ENCODE measurements at places on chromosomes 2 and 18. TPM values are rescaled to one million over a fixed set of nuclear protein-coding genes. Genes with fewer than 3 reads are reported as not detected.

- no peaks in the 10 kb centered on the region for H3K4me1 ChIP-seq
These were observed 1085.4 kb upstream of the NRXN1 start for GRCh38 chr2:52117299-52117698.

DNA sequence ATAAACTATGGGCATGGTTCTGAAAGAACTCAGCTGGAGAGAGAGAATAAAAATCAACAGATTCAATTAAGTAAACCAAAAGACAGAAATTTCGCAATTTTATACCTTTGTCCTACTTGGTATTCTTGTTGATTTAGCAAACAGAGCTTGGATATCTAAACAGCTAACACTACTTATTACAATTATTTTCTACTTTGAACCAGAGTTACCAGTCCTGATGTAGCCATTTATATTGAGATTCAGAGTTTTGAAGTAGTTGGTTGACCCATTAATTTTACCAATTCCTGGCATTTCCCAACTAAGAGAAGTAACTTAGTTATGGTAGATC is 48.9 kb downstream of the ASXL2 start:
- no peaks in the 10 kb centered on the region for H3K4me1 ChIP-seq
- no peak for DNase-seq
- H3K27me3 ChIP-seq = no peaks in the 10 kb centered on the region
- H3K4me3 ChIP-seq = no peak overlapping the region
- no peak overlapping the region for H3K27ac ChIP-seq

- no peak overlapping the region for H3K27ac ChIP-seq
- H3K4me1 ChIP-seq = no peaks in the 10 kb centered on the region
- H3K27me3 ChIP-seq = no peaks in the 10 kb centered on the region
- H3K36me3 ChIP-seq = no peaks in the 10 kb centered on the region
These were observed 407.7 kb upstream of the SALL3 start for GRCh38 chr18:78571831-78572347.

DNA sequence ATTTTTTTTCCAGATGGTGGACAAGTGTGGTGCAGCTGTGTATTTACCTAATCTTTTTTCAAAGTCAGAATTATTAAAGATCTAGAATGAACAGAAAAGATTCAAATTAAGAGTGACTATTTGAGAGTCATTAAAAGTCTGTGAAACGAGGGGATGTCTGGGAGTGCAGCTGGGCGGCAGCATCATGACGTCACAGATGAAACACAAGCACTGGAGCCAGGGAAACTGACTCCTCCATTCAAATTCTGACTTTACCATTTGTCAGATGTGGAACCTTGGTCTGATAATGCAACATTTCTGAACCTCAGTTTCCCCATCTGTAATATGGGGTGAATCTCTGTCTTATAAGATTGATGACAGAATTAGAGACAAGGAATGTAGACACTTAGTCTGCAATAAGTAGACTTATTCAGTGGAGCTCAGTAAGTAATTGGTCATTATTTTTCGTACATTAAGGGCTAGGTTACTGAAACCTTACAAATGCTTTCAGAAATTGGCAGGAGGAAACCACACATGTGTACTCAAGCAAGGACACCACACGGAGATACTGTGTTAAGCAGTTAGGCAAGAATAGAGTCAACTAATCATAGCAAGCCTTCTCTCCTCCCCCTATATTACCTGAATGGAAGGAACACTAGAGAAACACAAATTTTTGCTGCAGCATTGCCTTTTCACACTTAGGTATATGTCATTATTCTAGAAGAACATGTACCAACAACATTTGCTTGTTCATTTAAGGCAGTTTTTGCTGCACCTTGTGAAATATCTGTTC is 27.8 kb upstream of the CXXC1 start:
- no peaks in the 10 kb centered on the region for H3K27me3 ChIP-seq
- no peak for DNase-seq
- no peaks in the 10 kb centered on the region for H3K36me3 ChIP-seq
- H3K27ac ChIP-seq = no peak overlapping the region
- H3K4me1 ChIP-seq = no peaks in the 10 kb centered on the region
- no peak overlapping the region for H3K4me3 ChIP-seq

GRCh38 chr2:236078297-236079255 is 89.6 kb downstream of the GBX2 start:
- no peak overlapping the region for H3K27ac ChIP-seq
- no peak overlapping the region for H3K4me3 ChIP-seq
- no peaks in the 10 kb centered on the region for H3K36me3 ChIP-seq
- H3K27me3 ChIP-seq = no peaks in the 10 kb centered on the region

DNA sequence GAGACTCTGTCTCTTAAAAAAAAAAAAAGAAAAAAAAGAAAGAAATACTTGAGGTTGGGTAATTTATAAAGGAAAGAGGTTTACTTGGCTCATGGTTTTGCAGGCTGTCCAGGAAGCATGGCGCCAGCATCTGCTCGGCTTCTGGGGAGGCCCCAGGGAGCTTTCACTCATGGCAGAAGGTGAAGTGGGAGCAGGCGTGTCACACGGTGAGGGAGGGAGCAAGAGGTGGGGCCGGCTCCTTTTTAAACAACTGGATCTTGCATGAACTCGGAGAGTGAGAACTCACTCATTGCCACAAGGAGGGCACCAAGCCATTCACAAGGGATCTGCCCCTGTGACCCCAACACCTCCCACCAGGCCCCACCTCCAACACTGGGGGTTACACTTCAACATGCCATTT is 30.6 kb downstream of the CYP26B1 start:
- H3K27ac ChIP-seq = no peak overlapping the region
- no peak overlapping the region for H3K4me3 ChIP-seq

- no peaks in the 10 kb centered on the region for H3K4me1 ChIP-seq
- no peaks in the 10 kb centered on the region for H3K36me3 ChIP-seq
- H3K27me3 ChIP-seq = no peaks in the 10 kb centered on the region
- no peak overlapping the region for H3K4me3 ChIP-seq
- no peak for DNase-seq
- H3K27ac ChIP-seq = no peak overlapping the region
These were observed 121.7 kb downstream of the LYPD6B start for GRCh38 chr2:149160195-149160594.

GRCh38 chr2:159612255-159612901 is 4.0 kb downstream of the BAZ2B start:
- H3K27me3 ChIP-seq = no peaks in the 10 kb centered on the region
- H3K27ac ChIP-seq = no peak overlapping the region
- DNase-seq = no peak
- no peaks in the 10 kb centered on the region for H3K4me1 ChIP-seq
- H3K36me3 ChIP-seq = no peaks in the 10 kb centered on the region

DNA sequence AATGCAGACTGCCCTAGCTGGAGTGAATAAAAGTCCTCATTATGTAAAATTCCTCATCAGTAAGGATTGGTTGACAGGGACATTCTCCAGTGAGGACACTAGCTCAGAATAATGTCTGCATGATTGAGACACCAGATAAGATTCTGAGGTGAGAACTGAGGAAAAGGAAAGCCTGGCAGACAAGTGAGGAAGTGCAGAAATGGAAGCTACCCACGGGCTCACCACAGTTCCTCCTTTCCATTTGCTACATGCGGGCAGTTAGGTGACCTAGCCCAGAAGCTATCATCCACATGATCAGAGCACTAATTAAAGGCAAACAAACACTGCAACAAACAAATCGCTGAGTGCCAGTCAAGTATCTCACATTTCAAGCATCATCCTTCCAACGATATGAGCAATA is 27.7 kb downstream of the NETO1 start:
- H3K27me3 ChIP-seq = no peaks in the 10 kb centered on the region
- no peaks in the 10 kb centered on the region for H3K36me3 ChIP-seq
- DNase-seq = no peak
- H3K4me1 ChIP-seq = no peaks in the 10 kb centered on the region
- no peak overlapping the region for H3K27ac ChIP-seq

- no peaks in the 10 kb centered on the region for H3K4me1 ChIP-seq
- no peak overlapping the region for H3K27ac ChIP-seq
- H3K27me3 ChIP-seq = no peaks in the 10 kb centered on the region
- no peak overlapping the region for H3K4me3 ChIP-seq
- no peaks in the 10 kb centered on the region for H3K36me3 ChIP-seq
These were observed 898.4 kb upstream of the CELF4 start for GRCh38 chr18:38464024-38464423.

GRCh38 chr2:195898505-195899191 is 170.0 kb downstream of the DNAH7 start:
- no peak overlapping the region for H3K27ac ChIP-seq
- peak; percentile 40 for DNase-seq
- H3K4me3 ChIP-seq = no peak overlapping the region
- H3K36me3 ChIP-seq = no peaks in the 10 kb centered on the region
- H3K4me1 ChIP-seq = peaks cover 3% of the 10 kb centered on the region

GRCh38 chr2:78634425-78634824 is 391.1 kb upstream of the REG3G start:
- no peak for DNase-seq
- H3K27ac ChIP-seq = no peak overlapping the region
- H3K4me1 ChIP-seq = no peaks in the 10 kb centered on the region
- no peak overlapping the region for H3K4me3 ChIP-seq

DNA sequence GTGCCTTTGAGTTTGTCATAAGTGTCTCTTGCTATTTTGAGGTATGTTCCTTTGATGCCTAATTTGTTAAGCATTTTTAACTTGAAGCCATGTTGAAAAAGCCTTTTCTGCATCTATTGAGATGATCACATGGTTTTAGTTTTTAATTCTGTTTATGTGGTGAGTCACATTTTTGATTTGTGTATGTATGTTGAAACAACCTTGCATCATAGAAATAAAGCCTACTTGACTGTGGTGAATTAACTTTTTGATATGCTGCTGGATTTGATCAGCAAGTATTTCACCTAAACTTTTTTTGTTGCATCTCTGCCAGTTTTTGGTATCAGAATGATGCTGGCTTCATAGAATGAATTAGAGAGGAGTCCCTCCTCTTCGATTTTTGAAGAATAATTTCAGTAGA is 469.7 kb downstream of the CDH2 start:
- no peaks in the 10 kb centered on the region for H3K36me3 ChIP-seq
- no peak overlapping the region for H3K27ac ChIP-seq
- DNase-seq = no peak
- H3K4me3 ChIP-seq = no peak overlapping the region
- H3K27me3 ChIP-seq = no peaks in the 10 kb centered on the region

DNA sequence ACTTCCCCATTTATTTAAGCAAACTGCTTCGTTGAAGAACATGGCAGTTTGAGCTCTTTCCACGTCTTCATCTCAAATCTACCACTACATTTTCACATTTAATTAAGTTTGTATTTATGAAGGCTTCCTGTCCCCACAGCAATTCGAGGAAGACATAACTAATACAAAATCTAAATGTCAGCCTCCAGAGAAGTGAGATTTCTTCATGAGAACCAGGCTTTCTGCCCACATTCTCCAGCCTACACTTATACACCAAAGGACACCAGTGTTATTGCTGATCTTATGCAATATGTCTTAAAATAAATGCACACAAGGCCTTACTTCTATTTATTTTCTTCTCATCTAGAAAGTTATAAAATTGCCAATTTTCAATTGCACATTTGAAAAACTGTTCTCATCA is 1209.3 kb upstream of the FAM98A start:
- H3K4me1 ChIP-seq = no peaks in the 10 kb centered on the region
- H3K4me3 ChIP-seq = no peak overlapping the region
- DNase-seq = no peak
- no peaks in the 10 kb centered on the region for H3K27me3 ChIP-seq
- H3K36me3 ChIP-seq = no peaks in the 10 kb centered on the region
- H3K27ac ChIP-seq = no peak overlapping the region

GRCh38 chr2:160388464-160389263 is 104.9 kb downstream of the RBMS1 start:
- peak overlapping the region; percentile 31 for H3K27ac ChIP-seq
- H3K36me3 ChIP-seq = no peaks in the 10 kb centered on the region
- H3K4me3 ChIP-seq = no peak overlapping the region

GRCh38 chr2:101308432-101309210 is at the start of gene RNF149:
Gene RNF149, minus strand, starts transcription at chr2:101308701. Its CDS starts 113 bp downstream, at chr2:101308588.
- H3K27me3 ChIP-seq = no peaks in the 10 kb centered on the region
- no peaks in the 10 kb centered on the region for H3K36me3 ChIP-seq
- peak; percentile 87 for DNase-seq

DNA sequence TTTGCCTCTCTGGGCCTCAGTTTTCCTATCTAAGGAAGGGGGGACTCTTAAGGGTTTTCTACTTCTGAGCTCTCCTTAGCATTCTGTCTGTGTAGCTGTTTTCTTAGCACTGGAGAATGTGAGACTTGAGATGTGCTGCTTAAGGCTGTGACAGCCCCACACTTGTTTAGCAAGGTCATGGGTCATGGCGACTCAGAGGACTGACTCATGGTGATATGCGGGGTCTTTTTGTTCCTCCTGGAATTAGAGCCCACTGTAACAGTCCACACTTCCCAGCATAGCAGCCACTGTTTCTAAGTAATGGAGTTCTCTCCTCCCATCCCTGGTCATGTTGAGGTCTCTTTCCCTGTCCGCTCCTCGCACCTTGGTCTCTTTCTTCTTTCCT is 4.1 kb upstream of the LPIN1 start:
- peak overlapping the region; percentile 92 for H3K27ac ChIP-seq
- no peaks in the 10 kb centered on the region for H3K27me3 ChIP-seq
- H3K4me3 ChIP-seq = no peak overlapping the region
- DNase-seq = no peak

- no peaks in the 10 kb centered on the region for H3K36me3 ChIP-seq
- no peak overlapping the region for H3K27ac ChIP-seq
- no peaks in the 10 kb centered on the region for H3K27me3 ChIP-seq
- H3K4me3 ChIP-seq = no peak overlapping the region
These were observed 308.6 kb downstream of the AKAIN1 start for GRCh38 chr18:4888251-4889040.

Gene TXNDC2
- not detected for total RNA-seq

Gene COLEC12
- total RNA-seq = 22.2 TPM

Gene BCL11A
- 0.22 TPM for total RNA-seq

Gene TSN
- 41.6 TPM for total RNA-seq

Gene CAVIN2
- 47.9 TPM for total RNA-seq

Gene ABCG8
- total RNA-seq = not detected

Gene TCF23
- total RNA-seq = not detected

Gene ACVR1
- 24.7 TPM for total RNA-seq

Gene TMEM37
- total RNA-seq = 4.9 TPM

Gene ASAP2
- 33.7 TPM for total RNA-seq

Gene PRSS56
- total RNA-seq = not detected

Measured in tibial nerve (tissue), 4 donors.